WTC11 (cell line): ENCODE measurements at places on chromosomes 4 and X. TPM values are rescaled to one million over a fixed set of nuclear protein-coding genes. Genes with fewer than 3 reads are reported as not detected.

- no peak for DNase-seq
Observed at GRCh38 chr4:94890579-94890978, 132.8 kb downstream of the BMPR1B start.

Gene PWWP3B
- 0.52 to 1.5 TPM (median 1.4 TPM) in 3 replicates for total RNA-seq

Gene RAB41
- total RNA-seq, result not detected in 3 replicates

DNA sequence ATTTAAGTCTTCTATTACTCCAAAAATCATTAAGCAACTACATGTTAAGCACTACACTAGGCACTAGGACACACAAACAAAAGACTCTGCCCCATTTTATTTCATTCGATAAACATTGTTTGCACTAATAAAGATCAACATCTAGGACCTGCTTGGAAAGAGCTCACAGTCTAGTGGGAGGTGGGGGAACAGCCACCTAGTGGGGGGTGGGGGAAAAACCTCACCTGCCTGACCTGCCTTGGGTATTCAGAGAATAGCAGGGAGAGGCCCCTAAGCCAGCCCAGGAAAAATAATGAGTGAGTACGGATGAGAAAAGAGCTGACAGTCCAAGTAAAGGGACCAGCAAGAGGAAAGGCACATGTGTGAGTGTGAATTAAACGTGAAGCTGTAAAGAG is 52.2 kb downstream of the PRDM5 start:
- peak; percentile 61 for DNase-seq

DNA sequence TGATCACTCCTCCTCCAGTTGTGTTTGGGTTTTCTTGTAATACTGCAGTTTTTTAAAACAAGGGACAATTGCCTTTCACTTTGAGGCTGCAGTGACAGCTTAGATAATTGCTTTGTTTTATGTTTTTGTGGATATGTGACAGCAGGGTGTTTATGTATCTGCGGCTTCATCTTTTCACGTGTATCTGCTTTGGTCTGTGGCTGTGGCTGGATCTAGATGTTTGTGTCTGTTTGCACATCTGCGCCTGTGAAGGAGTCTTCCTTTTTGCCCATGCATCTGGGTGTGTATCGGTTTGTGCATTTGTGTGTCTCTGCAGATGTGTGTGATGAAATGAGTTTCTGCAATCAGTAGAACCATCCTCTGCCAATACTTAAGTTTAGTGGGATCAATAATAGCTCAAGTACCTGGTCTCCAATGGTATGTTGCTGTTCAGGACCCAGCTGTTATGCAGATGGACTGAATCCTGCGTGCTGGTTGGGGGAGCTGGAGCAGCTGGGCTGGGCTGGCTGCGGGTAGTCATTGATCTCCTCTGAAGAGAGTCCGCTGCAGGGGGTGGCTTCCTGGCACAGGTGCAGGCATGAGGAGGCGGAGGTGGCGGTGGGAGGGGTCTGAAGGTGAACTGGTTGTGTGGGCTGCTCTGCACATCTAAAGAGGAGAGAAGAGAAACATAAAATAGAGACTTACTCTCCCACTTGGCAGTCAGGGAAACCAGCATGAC is 390.3 kb downstream of the SH2D1A start:
- DNase-seq, result peak; percentile 86

Gene CHIC1
- 9.4 to 11.4 TPM (median 10.8 TPM) in 3 replicates for total RNA-seq

Gene GAGE2A
- 0.62 to 0.83 TPM in 2 of 3 replicates, not detected in the other for total RNA-seq

- peak; percentile 45 for DNase-seq
Observed at GRCh38 chr4:82373486-82373815, 340 bp downstream of the HNRNPD start.

Gene GATA1
- 0.25 to 0.27 TPM (median 0.26 TPM) in 3 replicates for total RNA-seq

- DNase-seq, result peak; percentile 19
Observed at GRCh38 chr4:13966231-13967195, 339.0 kb upstream of the BOD1L1 start.

DNA sequence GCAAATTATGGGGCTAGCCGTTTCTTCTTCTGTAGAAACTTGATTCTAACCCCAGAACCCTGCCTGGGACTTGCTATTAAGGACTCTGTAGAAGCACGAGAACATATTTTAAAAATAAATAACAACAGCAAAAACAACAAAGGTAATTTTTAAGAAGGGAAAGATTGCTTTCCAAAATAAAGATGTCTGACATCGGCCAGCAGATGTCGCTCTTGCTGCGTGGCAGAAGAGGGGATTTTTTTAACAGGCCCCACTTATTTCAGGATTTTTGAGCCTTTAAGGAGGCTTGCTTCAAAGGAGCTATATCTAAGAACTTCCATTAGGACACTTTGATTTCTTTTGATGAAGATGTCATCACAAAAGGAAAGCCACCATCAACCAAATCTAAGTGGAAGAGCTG is 62.8 kb upstream of the EGFL6 start:
- DNase-seq, result peak; percentile 31

GRCh38 chrX:48927123-48927522 is 8.3 kb upstream of the PIM2 start:
- peak; percentile 54 for DNase-seq

Gene ASB5
- total RNA-seq, result 0.18 TPM in 1 of 3 replicates, not detected in the others

Gene F11
- 1.6 to 1.9 TPM (median 1.6 TPM) in 3 replicates for total RNA-seq

DNA sequence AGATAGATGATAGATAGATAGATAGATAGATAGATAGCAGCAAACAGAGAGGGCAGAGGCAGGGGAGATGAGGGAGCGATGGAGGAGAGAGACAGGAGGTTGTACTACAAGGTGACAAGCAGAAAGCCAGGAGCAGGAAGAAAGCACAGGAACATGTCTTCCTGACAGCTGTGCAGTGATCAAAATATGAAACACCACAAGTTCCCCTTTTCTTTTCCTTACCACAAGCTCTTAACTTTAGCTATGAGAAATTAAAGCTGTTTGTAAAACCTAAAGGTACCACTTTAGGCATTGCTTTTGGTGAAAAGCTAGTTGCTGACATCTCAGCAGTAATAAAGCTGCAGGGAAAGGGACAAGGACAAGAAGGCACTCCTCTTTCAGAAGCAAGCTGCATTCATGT is 9.1 kb upstream of the MAGED4B start:
- no peak for DNase-seq

Gene DRP2
- total RNA-seq, result 0.30 to 0.52 TPM (median 0.39 TPM) in 3 replicates

DNA sequence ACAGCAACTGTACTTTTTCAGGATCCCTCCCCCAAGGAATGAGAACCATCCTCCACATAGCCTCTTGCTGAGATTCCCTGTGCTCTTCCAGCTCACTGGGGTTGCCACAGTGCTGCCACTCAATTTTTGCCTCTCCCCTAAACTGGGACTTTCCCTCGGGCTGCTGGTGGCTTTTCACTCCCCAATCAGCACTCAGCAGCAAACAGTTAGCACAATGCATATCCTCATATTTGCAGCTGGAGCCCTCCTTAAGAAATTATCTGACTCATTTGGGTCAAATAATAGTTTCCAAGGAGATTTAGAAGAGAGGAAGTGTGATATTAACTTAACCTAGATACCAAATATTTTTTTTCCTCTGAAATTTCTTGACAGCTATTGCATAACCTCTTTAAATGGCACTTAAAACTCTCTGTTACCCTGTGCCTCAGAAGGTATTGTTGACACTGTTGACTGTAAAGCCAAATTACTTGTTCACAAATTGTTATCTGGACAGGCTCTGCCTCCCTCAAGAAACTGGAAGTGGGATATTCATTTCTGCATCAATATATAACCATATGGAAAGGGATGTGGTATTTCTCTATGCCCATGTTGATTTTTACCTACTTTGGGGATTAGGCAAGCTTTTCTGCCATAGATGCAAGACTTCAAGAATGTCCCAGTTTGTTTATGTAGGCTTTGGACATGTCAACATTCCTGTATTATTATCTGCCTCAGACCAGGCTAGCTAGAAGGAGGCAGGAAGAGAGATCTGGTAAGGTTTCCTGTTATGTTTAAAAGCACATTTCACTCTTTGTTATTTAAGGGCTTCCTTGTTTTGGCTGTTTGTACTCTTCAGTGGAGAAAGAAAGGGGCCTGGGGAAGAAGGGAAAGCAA is 58.0 kb downstream of the SEPTIN11 start:
- DNase-seq, result no peak

Gene XIAP
- total RNA-seq, result 31.4 to 40.7 TPM (median 38.5 TPM) in 3 replicates
